ENCODE measurements at places on chromosomes 5 and 9.

DNA sequence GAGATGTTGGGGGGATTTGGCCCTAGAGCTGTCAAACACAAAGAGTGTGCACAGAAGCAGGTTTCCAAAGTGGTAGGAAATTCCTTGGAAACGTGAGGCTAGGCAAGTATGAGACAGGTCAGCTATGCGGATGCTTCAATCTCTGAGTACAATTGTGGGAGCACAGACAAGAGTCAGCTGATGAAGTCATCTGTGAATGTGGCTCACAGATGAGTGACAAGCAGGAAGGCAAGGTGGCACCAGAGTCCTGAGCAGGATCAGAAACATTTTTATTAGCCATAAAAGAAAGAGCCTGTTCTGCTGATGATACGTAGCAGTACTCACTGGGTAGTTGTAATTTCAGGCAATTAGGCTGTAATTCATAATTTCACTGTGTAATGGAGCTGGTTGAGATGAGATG, 117.0 kb downstream of the DCP2 start:
- DNase-seq, result no peak

DNA sequence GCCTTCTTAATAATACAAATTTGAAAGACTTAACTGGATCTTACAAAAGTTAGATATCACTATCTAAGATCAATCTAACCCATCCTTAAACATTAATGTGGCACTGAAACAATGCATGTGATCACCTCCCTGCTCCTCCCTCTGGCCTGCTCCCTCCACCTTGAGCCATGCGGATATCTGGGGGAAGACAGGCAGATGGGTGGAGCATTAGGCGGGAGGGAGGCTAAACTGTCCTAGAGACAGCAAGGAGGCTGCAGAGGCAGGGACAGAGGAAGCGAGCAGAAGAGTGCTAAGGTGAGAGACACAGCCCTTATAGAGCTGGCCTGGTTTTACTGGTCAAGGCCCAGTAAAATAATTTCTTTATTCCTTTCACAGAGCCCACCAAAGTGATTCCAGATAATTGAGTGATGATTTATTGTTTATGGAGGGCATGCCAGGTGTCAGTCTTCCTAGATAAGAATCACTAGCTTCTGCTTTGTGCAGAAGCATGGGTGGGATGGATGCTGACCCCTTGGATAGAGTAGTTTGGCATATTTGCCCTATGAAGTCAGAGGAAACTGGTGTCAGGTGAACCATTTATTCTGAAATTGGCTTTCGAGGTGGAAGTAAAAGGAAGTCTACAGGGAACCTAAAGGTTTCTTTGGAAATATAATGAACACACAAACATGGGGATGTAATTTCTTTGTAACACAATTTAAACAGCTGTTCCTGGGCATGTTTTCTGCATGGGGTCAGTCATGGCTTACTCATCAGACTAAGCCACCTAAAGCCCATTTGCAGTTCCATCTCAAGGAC, 188.3 kb downstream of the GNAQ start:
- no peak for DNase-seq

GRCh38 chr5:169100735-169101075, 200.2 kb downstream of the SLIT3 start:
- DNase-seq, result peak; percentile 21

GRCh38 chr9:81052846-81053245, 636.5 kb downstream of the TLE1 start:
- no peak for DNase-seq

DNA sequence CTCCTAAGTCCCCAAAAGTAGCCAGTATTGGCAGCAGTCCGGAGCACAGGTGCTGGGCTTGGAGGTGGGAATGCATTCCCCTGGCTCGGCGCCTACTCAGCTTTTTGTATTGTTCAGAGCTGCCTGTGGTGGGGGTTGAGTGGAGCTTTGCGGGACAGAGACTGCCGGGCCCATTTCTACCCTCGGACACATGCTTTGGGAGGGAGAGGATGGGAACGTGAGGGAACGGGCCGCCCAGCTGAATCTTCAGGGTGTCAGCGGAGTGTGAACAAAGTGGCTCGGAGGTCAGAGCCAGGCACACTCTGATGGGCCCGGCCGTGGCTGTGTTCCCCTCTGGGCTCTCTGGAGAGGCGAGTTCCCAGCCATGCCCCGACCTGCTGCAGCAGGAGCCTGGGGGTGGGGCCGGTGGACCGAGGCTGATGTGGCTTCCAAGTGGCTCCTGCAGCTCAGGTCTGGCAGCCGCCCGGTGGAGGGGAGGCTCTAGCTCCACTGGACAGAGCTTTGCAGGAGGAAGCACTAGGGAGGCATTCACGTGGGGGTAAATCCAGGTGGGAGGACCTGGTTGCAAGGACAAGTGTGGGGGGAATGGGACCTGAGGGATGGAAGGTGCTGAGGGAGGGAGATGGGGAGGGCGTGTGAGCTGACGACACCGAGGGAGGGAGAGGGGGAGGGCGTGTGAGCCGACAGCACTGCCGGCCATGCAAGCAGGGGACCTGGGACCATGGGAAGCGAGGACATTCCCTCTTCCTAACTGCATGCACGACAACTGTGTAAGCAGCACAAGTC, 31.1 kb upstream of the SLC6A3 start:
- no peak for DNase-seq
